Muscle of leg (tissue), 16 donors: ENCODE measurements at places on chromosomes 5 and 9. TPM values are rescaled to one million over a fixed set of nuclear protein-coding genes. Genes with fewer than 3 reads are reported as not detected.

GRCh38 chr5:112614285-112614684, 123.4 kb upstream of the APC start:
- DNase-seq = no peak
- H3K4me1 ChIP-seq = peaks cover 5% of the 10 kb centered on the region
- no peaks in the 10 kb centered on the region for H3K36me3 ChIP-seq
- no peaks in the 10 kb centered on the region for H3K27me3 ChIP-seq
- no peak overlapping the region for H3K4me3 ChIP-seq

- no peaks in the 10 kb centered on the region for H3K4me1 ChIP-seq
- H3K27ac ChIP-seq = no peak overlapping the region
- no peak overlapping the region for H3K4me3 ChIP-seq
- no peak for DNase-seq
- H3K36me3 ChIP-seq = no peaks in the 10 kb centered on the region
- peaks cover 2% of the 10 kb centered on the region for H3K27me3 ChIP-seq
These were observed 169.0 kb downstream of the TRIM32 start for GRCh38 chr9:116855881-116856662.

DNA sequence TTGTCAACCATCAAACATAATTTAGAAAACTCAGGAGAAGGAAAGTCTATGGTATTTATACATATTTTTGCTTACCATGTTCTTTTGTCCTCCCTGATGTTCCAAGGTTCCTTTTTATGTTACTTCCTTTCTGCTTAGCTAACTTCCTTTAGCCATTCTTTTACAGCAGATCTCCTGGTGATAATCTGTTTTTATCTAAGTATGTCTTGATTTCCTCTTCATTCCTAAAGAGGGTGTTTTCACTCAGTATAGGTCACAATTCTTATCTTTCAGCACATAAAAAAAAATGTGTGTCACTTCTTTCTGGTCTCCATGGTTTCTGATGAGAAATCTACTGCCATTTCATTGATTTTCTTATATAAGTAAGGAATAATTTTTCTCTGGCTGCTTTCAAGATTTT, 384.4 kb upstream of the PDE4D start:
- H3K4me3 ChIP-seq = no peak overlapping the region
- H3K36me3 ChIP-seq = no peaks in the 10 kb centered on the region
- H3K4me1 ChIP-seq = no peaks in the 10 kb centered on the region

LAMC3 gene
- 1.9 TPM for polyA plus RNA-seq

MAP3K1 gene
- polyA plus RNA-seq = 11.9 TPM

- H3K27me3 ChIP-seq = no peaks in the 10 kb centered on the region
- no peak overlapping the region for H3K4me3 ChIP-seq
- peaks cover 30% of the 10 kb centered on the region for H3K4me1 ChIP-seq
- no peaks in the 10 kb centered on the region for H3K36me3 ChIP-seq
- no peak for DNase-seq
These were observed 30.7 kb upstream of the SPARC start for GRCh38 chr5:151717416-151717815.

DNA sequence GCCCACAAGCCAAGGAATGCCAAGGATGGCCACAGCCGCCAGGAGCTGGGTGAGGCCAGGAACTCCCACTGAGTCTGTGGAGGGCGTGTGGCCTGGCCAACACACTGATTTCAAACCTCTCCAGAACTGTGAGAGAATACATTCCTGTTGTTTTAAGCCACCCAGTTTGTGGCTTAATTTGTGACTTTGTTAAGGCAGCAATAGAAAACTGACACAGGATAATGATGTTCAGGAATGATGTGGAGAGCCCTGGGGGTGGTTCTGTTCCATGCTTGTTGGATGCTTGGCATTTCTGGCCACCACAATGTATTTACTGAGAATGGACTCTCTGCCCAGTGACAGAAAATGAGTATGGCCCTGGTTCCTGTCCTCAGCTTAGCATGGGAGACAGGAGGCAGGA, 82.8 kb downstream of the DAP start:
- no peak overlapping the region for H3K27ac ChIP-seq
- no peak for DNase-seq
- H3K27me3 ChIP-seq = no peaks in the 10 kb centered on the region
- no peak overlapping the region for H3K4me3 ChIP-seq
- H3K4me1 ChIP-seq = peaks cover 3% of the 10 kb centered on the region

- no peaks in the 10 kb centered on the region for H3K4me1 ChIP-seq
- DNase-seq = no peak
- H3K27me3 ChIP-seq = no peaks in the 10 kb centered on the region
- no peak overlapping the region for H3K27ac ChIP-seq
- no peaks in the 10 kb centered on the region for H3K36me3 ChIP-seq
- no peak overlapping the region for H3K4me3 ChIP-seq
These were observed 59.5 kb downstream of the TEK start for GRCh38 chr9:27168496-27168895.

NDUFS4 gene
- polyA plus RNA-seq = 150 TPM

GRCh38 chr5:29697785-29698414, 1495.6 kb upstream of the CDH6 start:
- DNase-seq = peak; percentile 9
- H3K27me3 ChIP-seq = no peaks in the 10 kb centered on the region
- no peak overlapping the region for H3K4me3 ChIP-seq
- H3K36me3 ChIP-seq = no peaks in the 10 kb centered on the region
- no peaks in the 10 kb centered on the region for H3K4me1 ChIP-seq

FKBP15 gene
- polyA plus RNA-seq = 20.1 TPM

ROR2 gene
- polyA plus RNA-seq = 2.3 TPM

DNA sequence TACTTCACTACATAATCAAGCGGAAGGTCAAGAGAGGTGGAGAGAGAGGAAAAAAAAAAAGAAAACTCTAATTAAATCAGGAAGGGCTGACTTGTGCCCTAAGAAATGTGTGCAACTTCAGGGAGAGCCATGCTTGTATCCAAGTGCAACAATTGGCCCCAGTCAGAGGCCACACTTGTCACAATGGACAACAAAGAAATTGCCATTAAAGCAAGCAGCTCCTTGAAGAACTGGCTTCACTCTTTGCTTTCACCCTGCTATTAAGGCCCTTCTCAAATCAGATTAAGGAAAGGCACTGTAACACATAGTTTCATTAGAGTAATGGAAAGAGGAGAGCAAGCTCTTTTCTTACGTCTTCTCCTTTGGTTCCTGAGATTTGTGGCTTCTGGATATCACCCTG, 480.9 kb upstream of the WWC1 start:
- H3K4me1 ChIP-seq = no peaks in the 10 kb centered on the region
- no peaks in the 10 kb centered on the region for H3K36me3 ChIP-seq

DNA sequence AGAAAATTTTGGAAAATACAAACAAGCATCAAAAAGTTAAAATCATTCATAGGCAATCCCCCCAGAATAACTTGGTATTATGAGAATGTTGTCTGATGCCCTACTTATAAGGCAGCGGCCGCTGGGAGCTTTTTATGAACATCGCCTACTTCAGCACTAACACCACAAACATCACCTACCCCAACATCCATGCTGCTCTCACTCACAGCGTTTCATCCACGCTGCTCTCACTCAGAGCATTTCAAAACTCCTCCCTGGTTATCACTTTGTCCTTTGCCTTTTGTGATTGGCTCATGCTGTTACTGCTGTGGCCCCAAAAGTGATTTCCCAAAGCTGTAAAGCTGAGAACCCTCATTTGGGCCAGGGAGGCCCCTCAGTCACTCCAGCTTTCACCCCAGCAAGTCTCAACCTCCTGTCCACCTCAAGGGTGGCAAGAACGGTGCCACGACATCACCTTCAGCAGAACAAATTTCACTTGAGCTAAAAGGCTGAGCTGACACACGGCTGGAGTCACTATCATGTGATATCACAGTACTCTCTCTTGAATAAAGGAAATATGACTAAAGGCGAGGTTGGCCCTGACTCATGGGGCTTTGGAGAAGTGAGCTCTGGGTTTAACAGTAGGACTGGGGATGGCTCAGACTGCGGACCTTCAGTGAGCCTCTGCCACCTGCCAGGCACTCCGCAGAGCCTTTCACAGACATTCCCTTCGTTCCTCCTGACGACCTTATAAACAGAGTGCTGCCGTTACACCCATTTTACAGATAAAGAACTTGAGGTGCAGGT, 25.2 kb downstream of the SHC3 start:
- H3K36me3 ChIP-seq = no peaks in the 10 kb centered on the region
- H3K27ac ChIP-seq = no peak overlapping the region
- H3K4me3 ChIP-seq = no peak overlapping the region
- H3K4me1 ChIP-seq = no peaks in the 10 kb centered on the region
- H3K27me3 ChIP-seq = no peaks in the 10 kb centered on the region

TEX48 gene
- polyA plus RNA-seq = not detected

DNA sequence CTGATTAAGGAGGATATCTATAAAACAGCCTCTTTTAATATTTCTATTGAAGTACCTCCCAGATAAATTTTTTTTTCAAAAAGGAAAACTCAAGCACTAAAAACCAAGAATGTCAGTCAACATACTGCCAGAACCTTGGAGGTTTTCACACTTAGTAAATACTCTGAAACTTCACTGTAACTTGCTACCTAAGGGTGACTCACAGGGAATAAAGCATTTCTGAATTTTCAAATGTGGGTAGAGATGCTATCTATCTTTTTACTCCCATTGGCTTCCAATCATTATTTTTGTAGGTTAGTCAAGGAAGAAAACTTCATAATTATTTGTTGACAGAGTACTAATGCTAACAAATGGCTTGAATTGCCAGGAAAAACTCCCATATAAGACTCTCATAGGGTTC, 46.1 kb downstream of the SLC25A46 start:
- no peak overlapping the region for H3K27ac ChIP-seq
- H3K36me3 ChIP-seq = no peaks in the 10 kb centered on the region
- DNase-seq = no peak
- H3K27me3 ChIP-seq = no peaks in the 10 kb centered on the region
- H3K4me1 ChIP-seq = no peaks in the 10 kb centered on the region
- no peak overlapping the region for H3K4me3 ChIP-seq

DNA sequence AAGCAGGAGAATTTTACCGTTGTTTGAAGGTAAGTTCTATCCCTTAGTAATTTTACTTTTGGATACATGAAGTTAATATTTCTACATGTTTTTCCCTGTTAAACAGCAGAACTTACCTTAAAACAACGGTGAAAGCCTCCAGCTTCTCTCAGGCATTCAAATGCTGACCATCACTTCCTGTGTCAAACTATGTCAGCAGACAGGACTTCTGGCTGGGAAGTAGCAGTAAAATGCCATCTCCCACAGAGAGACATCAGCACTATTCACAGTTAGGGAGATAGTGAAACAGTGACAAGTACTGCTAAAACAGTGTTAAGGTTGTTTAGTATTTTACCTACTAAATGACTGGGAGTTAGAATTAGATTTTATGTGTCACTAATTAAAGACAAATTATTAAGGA, 34.2 kb upstream of the GOLGA1 start:
- no peaks in the 10 kb centered on the region for H3K27me3 ChIP-seq
- H3K27ac ChIP-seq = no peak overlapping the region
- H3K4me3 ChIP-seq = no peak overlapping the region

LHFPL2 gene
- 46.3 TPM for polyA plus RNA-seq

- peaks cover 4% of the 10 kb centered on the region for H3K4me1 ChIP-seq
- no peak overlapping the region for H3K27ac ChIP-seq
- no peaks in the 10 kb centered on the region for H3K36me3 ChIP-seq
These were observed 1.0 kb downstream of the IL7R start for GRCh38 chr5:35857606-35858205.

DNA sequence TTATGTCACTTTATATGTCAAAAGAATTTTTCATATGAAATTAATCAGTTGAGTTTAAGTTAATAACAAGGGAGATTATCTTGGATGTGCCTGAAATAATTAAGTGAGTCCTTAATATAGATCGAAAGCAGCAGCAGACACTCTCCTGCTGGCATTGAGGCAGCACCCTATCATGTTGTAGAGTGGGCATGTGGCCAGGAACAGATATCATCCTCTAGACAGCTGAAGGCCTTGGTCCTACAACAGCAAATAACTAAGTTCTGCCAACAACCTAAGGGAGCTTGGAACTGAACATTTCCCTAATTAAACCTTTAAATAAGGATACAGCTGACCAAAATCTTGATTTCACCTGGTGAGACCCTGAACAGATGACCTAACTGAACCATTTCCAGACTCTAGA, 25.8 kb upstream of the UGT3A1 start:
- peak; percentile 68 for DNase-seq
- H3K4me3 ChIP-seq = no peak overlapping the region
- H3K27me3 ChIP-seq = no peaks in the 10 kb centered on the region
- peaks cover 2% of the 10 kb centered on the region for H3K4me1 ChIP-seq

PFN3 gene
- not detected for polyA plus RNA-seq

IL3 gene
- polyA plus RNA-seq = not detected

GRCh38 chr9:489198-490197, 274.8 kb downstream of the DOCK8 start:
- no peaks in the 10 kb centered on the region for H3K27me3 ChIP-seq
- no peak overlapping the region for H3K27ac ChIP-seq
- no peak overlapping the region for H3K4me3 ChIP-seq

GDNF gene
- 3.0 TPM for polyA plus RNA-seq
